ENCODE measurements at places on chromosomes 3 and 15.

- DNase-seq, result no peak
Observed at GRCh38 chr15:69940441-69941300, 157.0 kb downstream of the TLE3 start.

DNA sequence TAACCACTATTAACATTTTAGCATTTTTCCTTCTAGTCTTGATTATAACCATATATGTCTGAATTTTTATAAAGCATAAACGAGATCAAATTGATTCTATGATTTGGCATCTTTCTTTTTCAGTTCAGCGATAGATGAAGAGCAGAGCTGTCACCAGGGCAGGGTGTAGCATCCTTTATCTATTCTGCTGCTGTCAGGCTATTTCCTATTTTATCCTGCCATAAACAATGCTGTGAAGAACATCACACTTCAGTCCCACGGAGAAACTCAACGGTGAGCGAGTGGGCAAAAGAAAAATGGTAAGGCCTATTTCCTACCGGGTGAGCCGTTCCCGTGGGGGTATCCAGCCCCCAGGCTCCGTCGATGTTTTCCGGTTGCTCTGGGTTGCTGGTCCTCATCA lies 15.5 kb downstream of the TMEM40 start:
- DNase-seq, result no peak

DNA sequence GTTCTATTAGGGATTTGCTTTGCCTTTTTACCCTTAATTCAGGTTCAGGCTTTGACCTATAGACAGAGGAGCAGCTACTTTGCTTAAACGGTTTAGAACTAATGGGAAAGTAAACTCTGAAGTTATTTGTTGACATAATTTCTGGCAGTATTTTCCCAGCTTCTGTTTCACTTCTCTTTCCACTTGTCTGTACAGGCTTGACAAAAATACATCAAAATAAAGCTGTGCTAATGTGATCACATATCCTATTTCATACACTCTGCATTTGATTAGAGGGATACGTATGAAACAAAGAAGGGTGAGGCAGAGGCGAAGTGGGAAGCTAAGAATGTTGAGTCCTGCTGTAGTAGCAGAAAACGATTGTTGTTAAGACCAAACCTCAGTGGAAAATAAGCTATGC lies 389.1 kb upstream of the RARB start:
- DNase-seq, result no peak

- no peak for DNase-seq
Observed at GRCh38 chr3:73661265-73661664, 36.5 kb upstream of the PDZRN3 start.

DNA sequence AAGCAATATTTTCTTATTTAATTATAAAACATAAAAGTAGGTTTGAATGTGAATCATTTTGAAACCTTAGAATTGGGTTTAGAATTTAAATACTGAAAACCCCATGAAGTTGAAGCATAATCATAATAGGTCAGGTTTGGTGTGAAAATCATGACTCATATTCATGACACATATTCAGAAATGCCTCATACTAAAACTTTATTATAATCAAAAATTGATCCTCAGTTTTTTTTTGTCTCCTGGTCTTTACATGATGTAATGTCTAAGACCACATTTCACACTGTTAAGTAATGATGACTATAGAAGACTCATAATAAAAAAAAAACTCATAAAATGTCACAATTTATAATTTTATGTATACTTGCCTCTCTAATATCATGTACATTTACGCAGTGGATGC lies 190.4 kb downstream of the FOXP1 start:
- no peak for DNase-seq

GRCh38 chr3:134430950-134431445 lies 54.8 kb downstream of the ANAPC13 start:
- no peak for DNase-seq

Data from activated CD4-positive, CD25-positive, alpha-beta regulatory T cell treated with anti-CD3 and anti-CD28 coated beads, Interleukin-2, amount 50 U/mL, for 16 hours (primary cell).